Mucosa of gallbladder (tissue), 1 donor: ENCODE measurements at places on chromosomes 3 and 15. TPM values are rescaled to one million over a fixed set of nuclear protein-coding genes. Genes with fewer than 3 reads are reported as not detected.

The GOLGA8J gene
- not detected for total RNA-seq

The GOLGA8B gene
- 47.2 TPM for total RNA-seq

The SCN5A gene
- 0.20 TPM for total RNA-seq

The MESP2 gene
- total RNA-seq = 0.75 TPM

The CLDND1 gene
- 69.4 TPM for total RNA-seq
